ENCODE measurements at places on chromosomes 12 and 14.

GRCh38 chr12:53931844-53932581 is 6.6 kb upstream of the HOXC13 start:
- DNase-seq: no peak

DNA sequence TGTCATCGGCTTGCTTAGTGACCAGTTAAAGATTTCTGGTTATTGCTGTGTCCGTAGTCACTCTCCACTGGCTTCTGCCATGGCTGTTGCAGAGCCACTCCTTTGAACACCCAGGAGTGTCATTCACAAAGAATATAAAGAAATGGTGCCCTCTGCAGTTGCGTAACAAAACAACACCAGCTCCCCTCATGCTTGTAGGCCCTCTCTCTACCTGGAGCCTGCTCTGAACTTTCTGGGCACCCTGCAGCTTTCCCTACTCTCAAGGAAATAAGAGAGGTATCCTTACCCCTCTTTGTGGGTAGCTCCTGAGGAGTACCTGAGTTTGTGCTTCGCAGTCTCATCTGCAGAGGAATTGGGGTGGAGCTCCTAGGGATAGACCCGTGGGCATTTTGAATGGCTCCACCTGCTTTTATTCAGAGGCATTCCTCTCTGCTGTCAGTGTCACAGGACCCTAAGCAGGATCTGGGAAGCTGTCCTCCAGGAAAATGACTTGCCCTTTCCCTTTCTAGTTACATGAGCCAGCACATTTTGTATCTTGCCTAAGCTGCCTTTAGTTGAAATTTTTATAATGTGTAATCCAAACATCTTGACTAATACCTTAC is 97.2 kb upstream of the TMEM260 start:
- DNase-seq: no peak

DNA sequence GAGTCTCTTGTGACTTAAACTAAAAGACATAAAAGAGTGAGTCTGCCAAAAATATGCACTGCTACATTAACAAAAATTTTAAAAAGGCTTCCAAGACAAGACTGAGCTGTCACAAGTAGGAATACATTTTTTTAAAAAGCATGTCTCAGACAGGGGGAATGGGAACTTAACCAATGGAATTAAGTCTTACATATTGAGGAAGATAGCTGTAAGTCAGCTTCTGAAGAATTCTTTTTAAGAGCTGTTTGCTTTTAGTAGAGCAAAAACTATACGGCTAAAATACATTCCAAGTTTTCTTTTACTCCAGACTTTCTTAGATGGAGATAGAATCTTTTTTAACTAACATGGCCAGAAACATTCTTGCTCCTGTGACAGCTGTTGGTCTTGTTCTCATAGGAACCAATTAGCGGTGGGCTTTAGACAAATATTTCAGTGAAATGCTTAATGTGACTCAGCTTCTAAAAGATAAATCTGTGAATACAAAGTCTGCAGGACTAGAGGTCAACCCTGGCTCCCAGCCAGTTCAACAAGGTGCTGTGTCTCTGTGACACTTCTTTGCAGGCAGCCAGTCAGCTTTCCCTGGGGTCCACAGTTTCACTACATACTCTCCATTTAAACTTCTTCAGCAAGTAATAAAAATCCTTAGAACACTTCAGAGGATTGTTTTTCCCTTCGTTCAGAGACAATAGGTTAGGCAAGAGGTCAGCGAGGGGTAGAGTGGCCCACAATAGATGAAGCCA is 187.6 kb downstream of the NAV3 start:
- no peak for DNase-seq

DNA sequence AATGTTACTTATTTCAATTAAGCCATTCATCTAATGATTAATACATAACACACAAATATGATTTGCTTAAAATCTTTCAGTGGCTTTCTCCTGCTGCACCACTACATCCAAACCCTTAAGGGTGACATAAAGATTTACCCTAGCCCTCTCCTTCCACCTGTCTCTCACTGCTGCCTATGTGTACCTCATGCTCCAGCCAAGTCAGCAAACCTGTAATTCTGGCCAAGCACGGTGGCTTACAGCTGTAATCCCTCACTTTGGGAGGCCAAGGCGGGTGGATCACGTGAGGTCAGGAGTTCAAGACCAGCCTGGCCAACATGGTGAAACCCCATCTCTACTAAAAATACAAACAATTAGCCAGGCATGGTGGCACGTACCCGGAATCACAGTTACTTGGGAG is 31.7 kb upstream of the CERS5 start:
- DNase-seq: no peak

GRCh38 chr12:93884794-93885460 is 207.8 kb downstream of the CRADD start:
- DNase-seq: no peak

DNA sequence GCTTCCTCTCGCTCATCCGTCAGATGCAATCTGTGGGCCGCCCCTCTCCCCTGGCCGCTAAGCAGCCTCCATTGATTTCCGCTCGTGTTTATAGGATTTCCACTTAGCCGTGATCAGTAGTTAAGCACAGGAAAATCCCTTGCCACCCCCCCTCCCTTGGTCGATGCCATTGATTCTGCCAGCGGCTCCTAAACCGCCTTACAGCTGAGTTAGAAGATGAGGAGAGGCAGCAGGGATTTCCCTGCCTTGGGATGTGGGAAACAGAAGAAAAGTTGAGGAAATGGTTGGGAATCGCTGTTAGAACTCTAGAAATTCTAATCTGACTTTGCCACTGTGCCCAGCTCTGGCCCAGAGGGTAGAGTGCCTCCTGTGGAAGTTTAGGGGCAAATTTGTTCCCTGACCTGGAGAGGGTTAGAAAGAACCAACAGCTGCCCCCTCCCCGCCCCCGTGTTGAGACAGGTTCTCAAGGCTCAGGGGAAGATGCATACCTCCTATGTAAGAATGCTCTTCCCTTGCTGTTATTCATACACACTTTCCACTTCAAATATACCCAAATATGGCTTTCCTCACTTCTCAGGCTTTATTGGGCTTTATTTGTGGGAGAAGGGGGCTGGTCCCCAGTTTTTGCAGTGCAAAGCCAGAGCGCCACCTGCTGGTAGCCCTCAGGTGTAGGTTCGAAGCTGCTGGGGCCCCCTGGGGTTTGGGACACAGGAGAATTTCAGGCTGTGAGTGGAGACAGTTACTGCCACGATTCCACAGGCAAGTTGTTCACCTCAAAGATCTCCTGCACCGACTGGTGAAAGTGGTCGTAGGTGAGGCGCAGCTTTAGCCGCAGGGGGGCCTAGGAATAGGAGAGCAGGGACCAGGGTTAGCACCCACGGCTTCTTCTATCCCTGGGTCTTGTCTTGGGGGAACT is 3.2 kb downstream of the THTPA start:
- peak; percentile 70 for DNase-seq

DNA sequence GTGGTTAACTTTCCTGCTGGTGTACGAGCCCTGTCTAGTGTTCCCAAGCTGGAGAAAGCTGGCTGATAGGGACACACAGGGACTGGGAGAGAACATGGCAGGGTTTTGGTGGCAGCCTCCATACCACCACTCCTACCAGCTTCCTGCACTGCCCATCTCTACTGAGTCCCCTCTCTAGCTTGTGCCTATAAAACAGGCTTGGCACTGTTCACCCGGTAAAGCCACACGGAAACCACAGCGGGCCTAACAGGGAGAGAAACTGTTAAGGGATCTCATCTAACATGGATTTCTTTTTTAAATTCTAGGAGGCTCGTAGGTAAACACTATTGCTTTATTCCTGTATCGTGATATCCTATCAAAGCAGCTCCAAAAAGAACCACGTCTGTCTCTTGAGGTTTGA is 204.7 kb downstream of the TTC7B start:
- DNase-seq: no peak

- peak; percentile 9 for DNase-seq
Measured at GRCh38 chr12:29149691-29150281, 708 bp downstream of the FAR2 start.

GRCh38 chr12:57619434-57620244 is 8.4 kb downstream of the ARHGEF25 start:
- peak; percentile 41 for DNase-seq

DNA sequence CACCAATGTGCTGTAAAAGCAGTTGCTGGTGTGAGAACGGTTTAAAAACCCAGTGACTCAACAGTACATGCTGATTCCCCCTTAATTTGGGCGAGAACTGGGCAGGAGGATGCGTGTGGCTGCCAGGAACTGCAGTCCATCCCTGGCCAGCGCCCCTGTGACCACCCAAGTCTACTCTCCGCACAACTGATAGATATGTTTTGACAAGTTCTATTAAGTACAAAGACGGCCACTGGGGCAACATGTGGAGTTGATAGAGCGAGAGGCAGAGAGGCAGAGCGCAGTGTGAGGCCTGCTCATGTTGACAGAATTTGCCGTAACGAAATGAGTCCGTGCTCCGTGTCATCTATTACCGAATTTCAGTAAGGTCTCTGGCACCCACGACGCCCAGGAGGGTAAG is 855.0 kb downstream of the BCL11B start:
- no peak for DNase-seq

- DNase-seq: no peak
Measured at GRCh38 chr14:20501346-20501745, 4.0 kb upstream of the RNASE10 start.

GRCh38 chr12:76719171-76720041 is 44.5 kb upstream of the ZDHHC17 start:
- DNase-seq: no peak

- no peak for DNase-seq
Measured at GRCh38 chr14:55599250-55599879, 19.4 kb downstream of the KTN1 start.

DNA sequence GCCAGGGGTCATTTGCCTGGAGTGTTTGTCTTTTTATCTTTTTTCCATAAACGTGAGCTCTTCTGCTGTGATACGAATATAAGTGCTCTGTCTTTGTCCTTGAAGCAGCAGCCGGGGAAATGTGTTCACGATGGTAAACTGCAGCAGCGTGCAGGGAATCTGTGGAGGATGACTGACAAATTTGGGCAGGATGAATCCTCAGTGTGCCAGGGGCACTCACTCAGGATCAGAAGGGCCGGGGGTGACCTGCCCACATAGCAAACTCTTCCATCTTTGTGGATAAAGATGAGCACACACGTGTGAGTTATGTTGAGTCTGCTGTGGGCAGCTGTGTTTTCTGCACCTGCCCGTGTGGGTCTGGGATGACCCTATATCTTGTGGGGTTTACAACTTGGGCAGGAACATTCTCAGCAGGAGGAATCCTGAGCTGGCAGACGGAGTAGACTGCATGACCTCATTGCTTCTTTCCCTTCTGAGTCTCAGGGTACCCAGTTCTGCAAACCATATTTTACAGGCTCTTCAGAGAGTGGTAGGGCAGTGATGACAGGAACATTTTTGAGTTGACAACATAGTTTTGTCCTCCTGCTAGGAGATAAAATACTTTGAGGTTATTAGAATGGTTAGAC is 711 bp downstream of the ANO4 start:
- DNase-seq: no peak

GRCh38 chr12:6852651-6853354 is 853 bp downstream of the USP5 start:
- DNase-seq: peak; percentile 67

DNA sequence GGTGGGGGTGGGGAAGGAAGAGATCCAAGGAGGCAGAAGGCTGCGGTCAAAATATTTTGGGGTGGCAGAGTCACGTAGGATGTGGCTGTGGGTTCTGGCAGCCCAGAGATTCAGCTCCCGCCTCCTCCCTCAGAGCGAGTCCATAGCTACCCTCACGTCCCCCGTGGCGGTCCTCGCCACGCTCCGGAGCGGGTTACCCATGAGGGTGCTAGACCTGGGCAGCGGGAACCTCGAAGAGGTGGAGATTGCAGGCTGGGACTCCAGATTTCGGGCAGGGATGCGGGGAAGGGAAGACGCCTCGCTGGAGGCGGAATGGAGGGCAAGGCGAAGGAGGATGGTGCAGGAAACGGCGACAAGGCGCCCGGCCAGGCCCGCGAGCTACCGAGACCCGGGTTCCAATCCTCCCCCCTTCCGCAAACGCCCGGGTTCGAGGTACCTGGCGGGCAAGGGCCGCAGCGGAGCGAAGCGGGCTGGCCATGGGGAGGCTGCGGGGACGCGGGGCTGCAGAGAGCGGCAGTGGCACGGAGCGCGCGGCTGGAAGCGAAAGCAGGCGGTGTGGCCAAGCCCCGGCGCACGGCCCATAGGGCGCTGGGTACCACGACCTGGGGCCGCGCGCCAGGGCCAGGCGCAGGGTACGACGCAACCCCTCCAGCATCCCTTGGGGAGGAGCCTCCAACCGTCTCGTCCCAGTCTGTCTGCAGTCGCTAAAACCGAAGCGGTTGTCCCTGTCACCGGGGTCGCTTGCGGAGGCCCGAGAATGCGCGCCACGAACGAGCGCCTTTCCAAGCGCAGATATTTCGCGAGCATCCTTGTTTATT is 46.2 kb downstream of the BCAT1 start:
- no peak for DNase-seq

- no peak for DNase-seq
Measured at GRCh38 chr12:132173135-132174014, 29.1 kb downstream of the NOC4L start.

GRCh38 chr12:18281941-18282340 is 20.6 kb downstream of the PIK3C2G start:
- no peak for DNase-seq

DNA sequence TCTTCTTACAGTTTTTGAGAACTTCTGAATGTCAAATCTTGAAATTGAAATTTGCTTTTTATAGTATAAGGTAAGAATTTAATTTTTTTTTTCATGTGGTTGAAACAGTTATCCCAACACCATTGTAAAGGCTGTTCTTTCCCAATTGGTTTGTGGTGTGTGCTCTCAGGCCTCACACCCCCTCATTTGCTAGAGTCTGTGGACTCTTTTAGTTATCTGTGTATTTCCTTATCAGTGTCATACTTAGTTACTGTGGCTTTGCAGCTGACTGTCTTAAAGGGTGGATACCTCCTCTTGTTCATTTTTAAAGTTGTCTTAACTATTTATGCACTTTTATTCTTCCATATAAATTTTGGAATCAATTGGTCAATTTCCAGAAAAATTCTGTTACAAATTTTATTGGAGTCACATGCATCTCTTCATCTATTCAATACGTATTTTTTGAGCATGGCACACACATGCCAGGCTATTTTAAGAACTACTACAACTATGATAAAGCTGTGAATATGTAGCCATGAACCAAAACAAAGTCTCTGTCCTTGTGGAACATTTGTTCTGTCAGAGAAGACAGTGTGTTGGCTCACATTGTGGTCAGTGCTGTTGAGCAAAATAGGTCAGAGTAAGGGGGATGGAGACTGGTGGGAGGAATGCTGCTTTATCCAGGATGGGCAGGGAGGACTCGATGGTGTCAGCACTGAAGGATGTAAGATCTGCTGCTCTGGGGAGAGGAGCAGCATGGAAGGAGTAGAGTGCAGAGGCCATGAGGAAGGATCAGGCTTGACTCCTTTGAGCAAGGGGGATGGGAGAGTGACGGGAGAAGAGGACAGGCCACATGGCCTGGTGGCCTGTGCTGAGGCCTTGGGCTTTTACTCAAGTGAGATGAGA is 24.1 kb downstream of the FGF23 start:
- no peak for DNase-seq

Data from CD4-positive, alpha-beta T cell treated with Interleukin-12 subunit alpha and Interleukin-12 subunit beta, for 1 hour (primary cell).